NCI-H2081 (cell line): ENCODE measurements at places on chromosomes 12 and 14.

- DNase-seq, result no peak
Observed at GRCh38 chr12:28242129-28242495, 51.9 kb downstream of the CCDC91 start.

- no peak for DNase-seq
Observed at GRCh38 chr14:76753541-76754198, 7.6 kb upstream of the VASH1 start.

DNA sequence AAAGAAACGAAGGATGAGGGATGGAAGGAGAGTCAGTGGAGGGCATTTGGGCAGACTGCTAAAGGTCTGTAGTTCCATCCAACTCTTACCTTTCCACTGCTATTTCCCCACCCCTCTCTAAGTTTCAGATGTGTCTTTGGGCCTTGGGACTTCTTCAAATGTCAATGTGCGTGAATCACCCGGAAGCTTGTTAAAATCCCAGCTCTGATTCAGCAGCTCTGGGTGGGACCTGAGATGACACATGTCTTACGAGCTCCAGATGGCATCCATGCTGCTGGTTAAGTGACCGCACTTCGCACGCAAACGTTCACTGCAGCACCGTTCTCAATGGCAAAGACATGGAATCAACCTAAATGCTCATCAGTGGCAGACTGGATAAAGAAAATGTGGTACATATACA, 309.9 kb downstream of the VRK1 start:
- DNase-seq, result no peak

DNA sequence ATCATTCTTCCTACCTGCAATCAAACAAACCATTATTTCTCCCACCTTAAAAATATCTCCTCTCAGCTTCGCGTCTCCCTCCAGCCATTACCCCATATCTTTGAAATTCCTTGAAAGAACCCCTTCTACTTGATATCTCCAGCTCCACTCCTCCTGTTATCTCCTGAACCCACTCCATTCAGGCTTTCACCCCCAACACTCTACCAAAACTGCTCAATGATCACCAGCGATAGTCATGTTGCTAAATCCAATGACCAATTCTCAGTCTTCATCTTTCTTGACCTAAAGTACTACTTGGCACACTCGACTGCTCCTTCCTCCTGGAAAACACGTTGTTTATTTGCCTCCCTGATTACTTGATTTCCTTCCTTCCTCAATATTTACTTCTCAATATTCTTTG, 70.1 kb downstream of the DUSP16 start:
- no peak for DNase-seq

GRCh38 chr12:31586728-31587127, 4.2 kb downstream of the DENND5B start:
- no peak for DNase-seq

DNA sequence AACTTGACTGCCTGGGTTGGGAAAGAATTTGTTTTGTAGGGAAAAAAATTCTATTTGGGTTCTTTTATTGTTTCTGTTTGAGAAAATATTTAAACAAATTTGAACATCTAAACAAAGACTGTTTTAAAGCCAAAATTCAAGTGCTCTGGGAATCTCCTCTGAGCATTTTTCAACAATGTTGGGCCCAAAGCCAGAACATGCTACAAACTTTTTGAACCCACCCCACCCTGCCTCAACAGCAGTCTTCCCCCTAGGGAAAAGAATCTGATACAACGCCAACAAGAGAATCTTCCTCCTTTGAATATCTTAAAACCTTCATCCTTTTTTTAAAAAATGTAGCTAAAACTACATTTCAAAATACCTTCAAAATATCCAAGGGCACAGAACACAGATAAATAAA, 20.4 kb upstream of the NID2 start:
- no peak for DNase-seq

- DNase-seq, result no peak
Observed at GRCh38 chr14:35368583-35369392, 35.8 kb downstream of the NFKBIA start.

GRCh38 chr12:31867292-31867691, 91.9 kb upstream of the RESF1 start:
- no peak for DNase-seq

DNA sequence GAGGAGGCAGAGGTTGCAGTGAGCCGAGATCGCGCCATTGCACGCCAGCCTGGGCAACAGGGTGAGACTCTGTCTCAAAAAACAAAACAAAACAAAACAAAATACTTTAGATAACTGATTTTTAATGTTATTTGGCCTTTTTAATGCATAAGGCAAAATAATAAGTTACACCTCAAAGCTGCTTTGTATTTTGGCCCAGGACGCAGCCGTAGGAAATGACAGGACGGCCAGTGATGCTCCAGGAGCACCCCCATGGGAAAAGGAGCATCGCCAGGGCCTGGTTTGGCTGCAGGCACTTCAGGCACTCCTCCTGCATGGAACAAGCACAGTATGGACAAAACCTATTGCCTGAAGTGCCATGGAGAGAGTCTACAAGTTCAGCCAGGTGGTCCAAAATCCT, 3.5 kb upstream of the NFKBIA start:
- no peak for DNase-seq

DNA sequence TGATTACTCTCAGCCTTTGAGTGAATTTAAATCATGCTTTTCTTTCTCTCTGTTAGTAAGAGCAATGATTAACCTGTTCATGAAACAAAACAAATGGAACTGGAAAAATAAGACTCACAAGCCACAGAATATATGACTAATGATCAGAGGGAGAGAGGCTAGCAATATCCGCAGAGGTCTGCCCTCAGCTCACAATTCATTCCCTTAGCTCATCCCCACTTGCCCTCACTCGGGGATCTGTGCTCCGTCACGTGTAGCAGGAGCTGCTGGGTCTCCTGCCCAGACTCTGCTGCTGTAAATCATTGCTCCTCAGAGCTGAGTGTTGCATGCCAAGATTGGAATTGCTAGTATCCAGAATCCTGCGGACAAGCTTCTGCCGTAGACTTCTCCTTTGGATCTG, 53.1 kb upstream of the GNG2 start:
- DNase-seq, result no peak

DNA sequence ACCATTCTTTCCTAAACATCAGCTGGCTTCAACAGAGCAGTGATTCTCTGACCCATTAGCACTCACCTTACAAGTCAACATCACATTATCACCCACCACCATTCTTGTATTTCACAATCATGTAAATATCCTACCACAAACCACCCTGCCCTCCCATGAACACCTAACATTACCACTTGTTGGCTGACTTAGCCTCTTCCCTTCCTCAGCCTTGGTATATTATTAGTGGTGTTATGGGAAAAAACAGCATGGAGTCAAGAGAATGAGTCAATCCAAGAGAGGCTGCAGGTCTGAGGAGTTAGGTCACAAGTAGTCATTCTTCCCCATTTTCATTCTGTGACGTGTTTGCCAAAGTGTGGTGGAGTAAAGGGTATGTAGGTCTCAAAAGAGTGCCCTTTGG, 22.3 kb upstream of the MGP start:
- no peak for DNase-seq

- no peak for DNase-seq
Observed at GRCh38 chr12:52231305-52232202, 1.5 kb upstream of the KRT7 start.

DNA sequence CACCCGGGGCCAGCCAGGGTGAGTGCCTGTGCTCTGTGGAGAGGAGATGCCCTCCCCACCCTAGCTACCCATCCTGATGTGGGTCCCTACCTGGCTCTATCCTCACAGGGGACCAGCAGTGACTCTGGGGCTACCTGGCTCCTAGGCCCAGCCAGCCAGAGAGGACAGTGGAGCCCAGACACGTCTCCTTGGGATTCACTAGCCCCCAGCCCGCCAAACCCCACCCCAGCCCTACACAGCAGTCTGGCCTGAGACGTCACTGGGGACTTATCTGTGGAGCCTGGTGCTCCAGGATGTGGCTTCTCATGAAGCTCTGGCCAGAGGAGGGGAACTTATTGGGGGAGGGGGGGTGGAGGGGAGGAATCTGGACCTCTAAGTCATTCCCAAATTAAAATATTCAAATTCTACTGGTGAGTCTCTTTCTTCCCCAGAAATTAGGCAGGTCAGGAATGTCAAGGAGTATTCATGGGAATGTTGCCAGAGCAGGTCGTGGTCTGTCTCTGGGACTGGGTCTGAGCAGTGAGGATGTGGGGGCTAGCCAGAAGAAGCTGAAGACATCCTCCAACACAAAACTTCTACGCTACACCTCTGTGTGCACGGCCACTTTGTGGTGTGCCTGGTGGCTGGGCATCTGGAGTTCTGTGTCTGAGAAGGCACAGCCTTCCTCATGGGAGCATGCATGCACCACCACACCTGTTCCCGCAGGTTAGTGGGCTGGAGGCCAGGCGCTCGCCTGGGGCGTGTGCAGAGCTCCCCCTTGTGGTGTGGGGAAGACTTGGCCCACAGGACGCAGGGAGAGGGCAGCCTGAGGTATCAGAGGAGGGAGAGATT, 2.7 kb downstream of the CMTM5 start:
- DNase-seq, result peak; percentile 55

DNA sequence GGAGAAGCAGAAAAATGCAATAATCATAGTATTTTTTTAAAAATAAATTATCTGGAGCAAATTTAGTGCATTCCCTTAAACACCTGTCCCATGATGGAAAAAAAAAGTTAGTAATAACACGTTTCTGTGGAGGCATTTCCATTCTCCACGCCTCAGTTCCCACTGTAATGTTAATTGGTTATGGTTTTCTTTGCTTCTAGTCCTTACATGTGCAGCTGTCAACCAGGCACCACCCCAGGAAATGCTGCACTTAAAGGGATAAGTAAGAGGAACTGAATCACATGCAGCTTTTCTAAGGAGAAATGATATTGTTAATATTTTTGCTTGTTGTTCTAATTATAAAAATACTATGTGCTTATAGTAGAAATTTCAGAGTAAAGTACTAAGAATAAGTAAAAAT, 240.3 kb downstream of the ZFP36L1 start:
- DNase-seq, result no peak

DNA sequence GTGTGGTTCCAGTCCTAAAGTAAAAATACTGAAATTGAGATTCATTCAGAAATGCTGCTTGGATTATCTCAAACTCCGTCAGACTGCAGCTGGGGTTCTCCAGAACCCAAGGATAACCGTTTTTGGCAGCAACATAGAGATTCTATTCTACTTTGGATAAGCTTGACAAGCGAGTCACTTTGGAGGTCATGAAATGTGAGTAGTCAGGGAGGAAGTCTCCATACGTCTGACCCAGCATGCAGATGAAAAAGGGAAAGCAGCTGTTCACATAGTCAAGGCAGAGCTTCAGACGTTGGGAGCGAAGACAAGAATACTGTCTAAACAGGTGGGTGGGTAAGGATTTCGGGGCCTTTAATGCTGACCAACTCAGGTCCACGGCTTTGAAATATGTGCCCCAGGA, 14.9 kb upstream of the HSP90B1 start:
- no peak for DNase-seq

GRCh38 chr12:21538061-21538653, 12.1 kb downstream of the SPX start:
- DNase-seq, result no peak
